Activated naive CD4-positive, alpha-beta T cell (primary cell): ENCODE measurements at places on chromosomes 5 and 9.

DNA sequence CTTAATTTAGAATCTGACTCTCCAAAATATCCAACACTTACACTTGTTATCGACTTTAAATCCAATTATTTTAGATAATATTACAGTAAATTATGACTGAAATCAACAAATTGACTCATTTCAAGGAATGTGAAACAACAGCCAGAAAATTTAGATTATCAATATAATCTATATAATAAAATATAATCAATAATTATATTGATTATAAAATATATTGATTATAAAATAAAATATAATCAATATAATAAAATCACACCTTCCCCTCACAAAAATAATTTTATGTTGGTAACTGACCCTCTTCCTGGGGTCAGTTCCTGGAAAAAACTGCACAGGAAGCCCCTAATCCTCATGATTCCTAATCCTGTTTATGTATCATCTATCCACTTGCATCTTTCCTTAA lies 91.1 kb downstream of the CEMIP2 start:
- no peak for DNase-seq

DNA sequence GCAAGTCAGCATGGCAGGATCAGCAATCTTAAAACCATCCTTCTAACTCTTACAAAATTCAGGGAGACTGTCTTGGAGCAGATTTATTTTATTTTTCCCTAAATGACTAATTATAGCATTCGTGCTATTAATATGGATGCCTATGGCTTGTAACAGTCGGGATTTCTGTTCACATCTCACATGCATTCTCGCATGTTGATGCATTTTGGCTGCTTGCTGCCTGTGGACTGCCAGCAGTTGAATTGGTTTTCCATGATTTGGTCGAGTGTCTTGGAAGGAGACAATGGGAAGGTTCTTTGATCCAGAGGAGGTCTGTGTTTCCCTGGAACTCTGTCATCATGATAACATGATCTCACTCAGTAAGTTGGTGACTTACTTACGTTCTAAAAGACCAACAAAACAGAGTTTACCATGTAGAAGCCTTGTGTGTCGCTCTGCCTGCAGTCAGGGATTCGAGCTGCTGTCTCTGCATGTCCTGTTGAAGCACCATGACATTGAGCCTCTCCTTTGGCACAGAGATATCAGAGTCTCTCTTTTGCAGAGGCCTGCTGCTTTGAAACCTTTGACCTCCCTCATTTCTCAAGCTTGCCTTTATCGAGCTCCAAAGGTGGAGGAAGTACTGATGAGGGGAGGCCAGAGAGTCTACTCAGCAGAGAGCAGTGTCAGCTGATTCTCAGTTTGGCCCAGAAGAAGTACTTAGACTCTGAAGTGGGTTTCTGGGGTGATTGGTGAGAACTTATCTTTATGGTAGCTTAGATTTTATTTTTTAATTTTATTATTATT lies 82.4 kb downstream of the ARHGAP26 start:
- no peak for DNase-seq

GRCh38 chr9:27037499-27037898 lies 32.0 kb upstream of the LRRC19 start:
- DNase-seq = no peak

GRCh38 chr9:94577571-94577970 lies 16.1 kb downstream of the FBP2 start:
- no peak for DNase-seq

DNA sequence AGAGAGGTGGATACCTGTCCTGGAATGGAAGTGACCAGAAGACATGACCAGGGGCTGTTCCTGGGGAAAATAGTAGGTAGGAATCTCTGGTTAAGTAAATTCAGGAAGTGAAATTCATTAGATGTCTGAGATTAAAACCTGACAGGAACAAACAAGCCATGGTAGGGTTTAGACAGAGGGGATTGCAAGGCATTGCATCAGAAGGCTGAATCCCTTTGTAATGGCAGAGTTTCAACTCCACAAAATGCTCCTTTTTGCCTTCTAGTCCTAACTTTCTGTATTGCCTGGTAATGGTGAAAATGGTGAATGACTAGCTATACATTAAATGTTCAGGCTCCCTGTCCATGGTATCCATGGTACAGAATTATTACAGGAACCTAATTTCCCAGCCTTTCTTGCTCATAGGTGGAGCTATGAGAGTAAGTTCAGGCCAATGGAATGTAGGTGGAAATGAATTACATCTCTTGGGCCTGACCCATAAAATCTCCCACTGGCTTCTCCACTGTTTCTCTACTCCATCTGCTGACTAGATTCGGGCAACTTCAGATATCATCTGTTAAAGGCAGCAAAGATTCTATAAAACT lies 113.4 kb upstream of the CNTLN start:
- no peak for DNase-seq

DNA sequence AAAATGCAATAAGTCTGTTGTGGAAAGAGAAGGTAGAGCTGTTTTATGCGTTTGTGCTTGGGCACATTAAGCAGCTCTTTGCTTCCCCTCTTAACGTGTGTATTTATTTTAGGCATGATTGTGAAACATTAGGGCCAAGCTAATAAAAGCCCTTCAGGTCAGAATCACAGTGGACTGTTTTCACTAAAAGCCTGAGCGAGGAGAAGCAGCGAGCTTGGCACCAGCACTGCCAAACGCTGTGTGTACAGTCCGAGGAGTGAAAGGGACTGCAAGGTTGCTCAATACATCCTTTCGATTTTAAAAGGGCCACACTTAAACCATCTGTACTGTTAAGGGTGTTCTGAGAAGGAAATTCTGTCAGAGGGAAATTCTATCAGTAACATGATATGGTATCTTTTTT lies 107.2 kb upstream of the CKMT2 start:
- DNase-seq = no peak

- DNase-seq = no peak
Observed at GRCh38 chr9:86575825-86576525, 221.8 kb upstream of the TUT7 start.

DNA sequence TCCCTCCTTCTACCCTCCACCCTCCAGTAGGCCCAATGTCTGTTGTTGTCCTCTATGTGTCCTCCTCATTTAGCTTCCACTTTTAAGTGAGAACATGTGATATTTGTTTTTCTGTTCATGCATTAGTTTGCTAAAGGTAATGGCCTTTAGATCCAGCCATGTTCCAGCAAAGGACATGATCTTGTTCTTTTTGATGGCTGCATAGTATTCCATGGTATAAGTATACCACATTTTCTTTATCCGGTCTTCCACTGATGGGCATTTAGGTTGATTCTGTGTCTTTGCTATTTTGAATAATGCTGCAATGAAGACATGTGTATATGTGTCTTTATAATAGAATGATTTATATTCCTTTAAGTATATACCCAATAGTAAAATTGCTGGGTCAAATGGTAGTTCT lies 232.5 kb upstream of the PRR16 start:
- DNase-seq = no peak

DNA sequence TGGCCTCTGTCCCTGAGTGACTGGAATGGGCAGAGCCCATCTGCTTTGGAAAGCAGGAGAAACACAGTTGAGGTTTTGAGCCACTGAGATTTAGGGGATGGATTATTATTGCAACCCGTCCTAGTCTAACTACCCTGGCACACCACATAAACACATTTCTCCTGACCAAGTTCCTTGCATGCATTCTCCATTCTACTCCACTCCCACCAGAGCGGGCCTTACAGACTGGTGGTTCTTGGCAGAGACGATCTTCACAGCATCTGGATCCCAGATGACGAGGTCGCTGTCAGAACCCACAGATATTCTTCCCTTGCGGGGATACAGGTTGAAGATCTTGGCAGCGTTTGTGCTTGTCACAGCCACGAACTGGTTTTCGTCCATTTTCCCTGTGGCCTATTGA lies 111.0 kb downstream of the DPYSL3 start:
- DNase-seq = no peak

DNA sequence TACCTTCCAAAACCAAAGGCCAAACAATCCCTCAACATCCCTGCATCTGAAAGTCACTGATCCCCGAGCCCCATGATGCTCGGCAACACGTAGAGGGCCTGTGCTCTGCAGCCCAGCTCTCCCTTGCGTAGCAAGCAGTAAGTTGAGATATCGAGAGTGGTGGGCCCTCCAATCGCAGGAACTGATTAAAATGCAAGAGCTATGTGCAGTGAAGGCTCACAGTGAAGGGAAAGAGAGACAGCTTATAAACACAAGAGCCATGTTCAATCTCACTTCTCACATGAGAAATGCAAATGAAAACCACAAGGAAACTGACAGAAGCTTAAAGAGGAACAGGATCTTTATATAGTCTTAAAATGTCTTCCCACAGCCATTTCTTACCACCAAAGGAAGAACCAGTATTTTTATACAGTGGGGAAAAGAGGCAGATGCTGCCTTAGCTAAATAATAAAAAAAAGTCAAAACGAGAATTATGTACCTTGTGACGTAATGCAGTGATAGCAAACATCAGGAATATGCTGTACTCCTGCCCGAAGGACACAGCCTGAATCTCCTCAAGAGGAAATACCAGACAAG lies 24.6 kb downstream of the TTF1 start:
- DNase-seq = no peak

DNA sequence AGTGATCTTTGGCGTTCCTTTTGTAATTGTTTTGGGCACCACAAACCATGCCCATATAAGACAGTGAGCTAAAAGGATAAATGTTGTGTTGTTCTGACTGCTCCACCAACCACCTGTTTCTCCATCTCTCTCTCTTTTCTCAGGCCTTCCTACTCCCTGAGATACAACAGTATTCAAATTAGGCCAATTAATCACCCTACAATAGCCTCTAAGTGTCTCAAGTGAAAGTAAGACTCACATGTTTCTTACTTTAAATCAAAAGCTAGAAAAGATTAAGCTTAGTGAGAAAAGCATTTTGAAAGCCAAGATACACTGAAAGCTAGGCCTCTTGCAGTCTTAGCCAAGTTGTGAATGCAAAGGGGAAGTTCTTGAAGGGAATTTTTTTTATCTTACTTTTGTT lies 268.8 kb upstream of the NREP start:
- DNase-seq = no peak

DNA sequence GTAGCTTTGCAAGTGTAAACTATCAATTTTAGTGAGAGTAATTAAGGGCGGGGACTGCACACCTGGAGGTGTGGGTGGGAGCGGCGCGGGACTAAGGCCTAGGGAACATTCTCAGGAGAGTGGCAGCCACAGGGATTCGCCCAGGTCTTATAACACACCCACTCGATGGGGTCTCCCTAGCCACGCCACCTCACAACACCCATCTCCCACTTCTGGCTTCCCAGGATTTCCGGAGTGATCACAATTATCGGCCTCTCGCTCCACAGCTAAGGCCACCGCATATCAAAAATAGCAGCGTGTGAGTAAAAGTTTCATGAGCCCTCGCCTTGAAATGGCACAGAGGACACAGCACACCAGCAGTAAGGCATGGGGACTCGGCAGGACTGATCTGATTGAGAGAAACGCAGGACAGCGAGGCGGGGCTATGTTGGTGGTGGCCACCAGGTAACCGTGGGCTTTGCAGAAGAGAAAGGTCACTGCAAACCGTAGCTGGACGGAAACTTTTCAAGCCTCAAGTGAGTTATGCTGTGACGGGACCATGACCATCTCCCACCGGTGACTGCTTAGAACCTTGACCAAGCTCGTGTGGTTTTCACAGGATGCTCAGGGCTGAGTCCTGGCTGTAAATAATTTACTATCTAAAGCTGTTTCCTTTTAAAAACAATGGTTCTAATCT lies 1.1 kb upstream of the LPAR1 start:
- DNase-seq = no peak

DNA sequence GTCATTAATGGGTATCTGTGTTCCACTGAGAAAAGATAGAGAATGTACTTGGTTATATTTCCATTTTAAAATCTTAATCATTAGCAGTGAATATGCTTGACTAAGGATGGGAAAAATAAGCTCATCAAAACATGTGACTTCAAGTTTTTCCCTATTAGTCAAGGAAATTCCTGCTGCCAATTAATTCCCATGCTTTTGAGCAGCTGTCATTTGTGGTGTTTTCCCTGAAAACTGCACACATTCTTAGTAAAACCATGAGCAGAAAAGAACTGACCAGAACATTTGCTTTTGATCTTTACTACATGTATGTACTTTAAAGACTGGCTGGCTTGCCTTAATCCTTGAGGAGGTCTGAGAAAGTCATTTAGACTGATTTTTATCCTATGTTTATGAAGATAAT lies 75.2 kb downstream of the AOPEP start:
- no peak for DNase-seq

- no peak for DNase-seq
Observed at GRCh38 chr5:171474230-171474813, 54.9 kb downstream of the FGF18 start.

DNA sequence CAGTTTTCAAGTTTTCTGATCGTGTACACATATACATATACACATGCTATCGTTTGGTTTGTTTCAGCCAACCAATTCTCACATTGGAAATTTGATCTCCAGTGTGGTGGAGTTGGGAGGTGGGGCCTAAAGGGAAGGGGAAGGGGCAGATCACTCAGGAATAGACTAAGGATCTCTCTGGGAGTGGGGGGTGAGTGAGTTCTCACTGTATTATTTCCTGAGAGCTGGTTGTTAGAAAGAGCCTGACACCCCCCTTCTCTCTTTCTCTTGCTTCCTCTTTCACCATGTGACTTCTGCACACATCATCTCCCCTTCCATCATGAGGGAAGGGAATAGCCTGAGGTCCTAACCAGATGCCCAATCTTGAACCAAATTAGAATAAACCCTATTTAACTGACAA lies 551.7 kb downstream of the MAT2B start:
- DNase-seq = no peak

GRCh38 chr5:63127054-63127453 lies 548.4 kb downstream of the LRRC70 start:
- DNase-seq = no peak

- DNase-seq = no peak
Observed at GRCh38 chr9:91359734-91360470, 1.8 kb downstream of the AUH start.

DNA sequence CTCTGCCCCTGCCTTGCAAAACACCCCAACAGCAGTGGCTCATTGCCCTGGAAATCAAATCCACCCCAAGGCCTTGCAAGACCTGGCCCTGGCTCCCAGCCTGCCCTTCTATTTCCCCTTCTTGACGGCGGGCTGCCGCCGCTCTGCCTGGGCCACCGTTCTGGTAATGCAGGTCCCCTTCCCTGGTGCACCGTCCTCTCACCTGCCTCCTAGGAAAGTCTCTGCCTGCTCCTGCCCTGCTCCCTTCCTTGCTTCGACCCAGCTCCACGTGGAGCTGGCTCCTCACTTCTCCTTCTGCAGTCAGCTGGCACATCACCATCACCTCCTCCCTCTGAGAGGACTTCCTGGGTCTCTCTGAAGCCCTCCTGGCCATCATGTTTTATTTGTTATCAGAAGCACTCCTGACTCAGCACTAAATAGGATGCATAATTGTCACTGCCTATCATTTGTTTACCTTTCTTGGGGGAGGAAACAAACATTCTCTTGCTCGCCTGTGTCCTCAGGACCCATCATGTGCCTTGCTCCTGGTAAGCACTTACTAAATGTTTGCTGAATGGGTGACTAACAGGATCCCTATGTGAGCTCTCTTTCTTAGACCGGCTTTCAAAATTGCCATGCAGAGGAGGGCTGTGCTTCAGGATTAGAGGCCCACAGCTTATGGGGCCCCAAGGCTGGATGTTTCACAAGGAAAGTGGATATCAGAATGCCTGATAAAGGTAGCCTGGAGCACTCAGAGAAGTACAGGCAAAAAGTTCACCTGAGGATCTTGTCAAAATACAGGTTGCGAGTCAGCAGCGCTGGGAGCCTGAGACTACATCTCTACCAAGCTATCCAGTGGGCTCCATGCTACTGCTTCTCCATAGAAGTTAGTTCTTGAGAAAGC lies 19.6 kb upstream of the C5orf47 start:
- DNase-seq = no peak
